ENCODE measurements at places on chromosomes 4 and X. TPM values are rescaled to one million over a fixed set of nuclear protein-coding genes. Genes with fewer than 3 reads are reported as not detected.

DNA sequence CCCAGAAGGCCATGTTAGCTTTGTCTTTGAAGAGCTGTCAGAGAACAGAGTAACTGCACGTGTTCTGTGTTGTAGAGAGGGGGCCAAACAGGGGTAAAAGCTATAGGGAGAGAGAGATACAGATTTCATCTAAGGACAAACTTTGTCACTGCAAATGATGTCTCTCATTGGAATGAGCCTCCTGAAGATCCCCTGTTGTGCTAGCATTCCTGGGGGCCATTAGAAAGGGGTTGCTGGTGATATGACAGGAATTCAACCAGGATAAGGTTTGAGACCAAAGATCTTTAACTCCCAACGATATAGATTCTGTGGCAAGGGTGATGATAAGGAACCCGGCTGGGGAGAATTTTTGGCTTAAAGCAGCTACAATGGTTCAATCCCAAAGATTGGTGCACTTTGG lies 16.8 kb downstream of the MID1 start:
- no peak overlapping the region for H3K4me3 ChIP-seq
- H3K4me1 ChIP-seq = peaks cover 24% of the 10 kb centered on the region
- H3K27ac ChIP-seq = no peak overlapping the region

GRCh38 chr4:26183017-26183416 lies 137.8 kb upstream of the RBPJ start:
- no peaks in the 10 kb centered on the region for H3K27me3 ChIP-seq
- H3K27ac ChIP-seq = peak overlapping the region; percentile 63
- peak; percentile 61 for DNase-seq
- peaks cover 50% of the 10 kb centered on the region for H3K4me1 ChIP-seq
- H3K36me3 ChIP-seq = no peaks in the 10 kb centered on the region

- peaks cover 10% of the 10 kb centered on the region for H3K27me3 ChIP-seq
- H3K27ac ChIP-seq = no peak overlapping the region
- peaks cover 37% of the 10 kb centered on the region for H3K4me1 ChIP-seq
- H3K36me3 ChIP-seq = no peaks in the 10 kb centered on the region
- no peak for DNase-seq
Observed at GRCh38 chrX:53320543-53321229, 39.3 kb upstream of the IQSEC2 start.

GRCh38 chr4:3177905-3178304 lies 71.1 kb upstream of the MSANTD1 start:
- no peak overlapping the region for H3K4me3 ChIP-seq
- H3K36me3 ChIP-seq = peaks cover 28% of the 10 kb centered on the region
- H3K4me1 ChIP-seq = peaks cover 8% of the 10 kb centered on the region

DNA sequence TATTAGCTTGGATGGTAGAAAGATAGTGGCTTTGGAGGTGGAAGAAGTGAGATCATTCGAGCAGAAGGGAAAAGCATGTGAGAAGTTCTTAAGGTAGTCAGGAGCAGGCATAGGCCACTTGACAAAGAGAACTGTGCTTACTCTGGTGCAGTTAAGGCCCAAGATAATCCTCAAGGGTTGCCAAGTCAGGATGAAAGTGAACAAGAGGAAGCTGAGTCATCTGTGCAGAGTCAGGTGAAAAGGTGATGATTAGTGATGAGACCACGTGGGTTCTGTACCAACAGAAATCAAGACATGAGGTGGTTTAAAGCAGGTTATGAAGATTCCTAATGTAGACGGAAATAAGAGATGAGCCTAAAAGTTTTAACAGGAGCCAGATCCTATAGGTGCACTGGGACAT lies 369.8 kb downstream of the DTHD1 start:
- no peak overlapping the region for H3K27ac ChIP-seq
- no peaks in the 10 kb centered on the region for H3K4me1 ChIP-seq
- 0 out of 2 replicates have a peak, but pooled peaks cover 2% of the 10 kb centered on the region for H3K36me3 ChIP-seq
- no peak for DNase-seq

GRCh38 chrX:149541521-149542047 lies 772 bp downstream of the EOLA1 start:
- H3K4me1 ChIP-seq = peaks cover 5% of the 10 kb centered on the region
- no peaks in the 10 kb centered on the region for H3K36me3 ChIP-seq
- H3K27ac ChIP-seq = peak overlapping the region; percentile 100
- no peak for DNase-seq
- H3K4me3 ChIP-seq = peak overlapping the region; percentile 93

DNA sequence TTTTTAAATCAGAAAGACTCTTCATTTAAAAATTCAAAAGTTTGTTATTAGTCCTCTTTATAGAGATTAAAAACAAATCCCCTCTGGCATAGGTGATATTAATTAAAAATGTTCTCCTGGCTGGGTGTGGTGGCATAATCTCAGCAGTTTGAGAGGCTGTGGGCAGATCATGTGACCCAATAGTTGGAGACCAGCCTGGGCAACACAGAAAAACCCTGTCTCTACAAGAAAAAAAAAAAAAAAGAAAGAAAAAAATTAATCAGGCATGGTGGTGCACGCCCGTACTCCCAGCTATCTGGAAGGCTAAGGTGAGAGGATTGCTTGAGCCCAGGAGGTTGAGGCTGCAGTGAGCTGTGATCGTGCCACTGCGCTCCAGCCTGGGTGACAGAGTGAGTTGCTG lies 38.9 kb downstream of the RASGEF1B start:
- H3K27me3 ChIP-seq = no peaks in the 10 kb centered on the region
- H3K27ac ChIP-seq = no peak overlapping the region
- DNase-seq = no peak
- no peaks in the 10 kb centered on the region for H3K36me3 ChIP-seq

Gene ZNF718
- total RNA-seq = 1.8 TPM

Gene KDR
- total RNA-seq = not detected

Data from HFFc6 (cell line).